ENCODE measurements at places on chromosomes 12 and 14. TPM values are rescaled to one million over a fixed set of nuclear protein-coding genes. Genes with fewer than 3 reads are reported as not detected.

GRCh38 chr12:2004113-2004929 is at the start of gene DCP1B:
TSS of gene DCP1B (minus strand) at chr12:2004457. CDS start at chr12:2004431, 26 bp downstream.
- peak within 1 kb of the TSS; percentile 98 for H3K4me3 ChIP-seq
- H3K27me3 ChIP-seq, result no peaks in the 10 kb centered on the region
- DNase-seq, result peak; percentile 98
- H3K4me1 ChIP-seq, result no peaks in the 10 kb centered on the region
- no peaks in the 10 kb centered on the region for H3K36me3 ChIP-seq
- peak within 1 kb of the TSS; percentile 97 for H3K27ac ChIP-seq

The KCNH3 gene
- 0.43 TPM for total RNA-seq

GRCh38 chr14:91177073-91178034 is 63.5 kb downstream of the DGLUCY start:
- DNase-seq, result peak; percentile 46
- H3K36me3 ChIP-seq, result no peaks in the 10 kb centered on the region
- H3K27me3 ChIP-seq, result no peaks in the 10 kb centered on the region
- H3K4me3 ChIP-seq, result no peak overlapping the region
- H3K4me1 ChIP-seq, result no peaks in the 10 kb centered on the region

The MMP17 gene
- total RNA-seq, result 0.26 TPM

- no peak for DNase-seq
- H3K36me3 ChIP-seq, result no peaks in the 10 kb centered on the region
- H3K27me3 ChIP-seq, result no peaks in the 10 kb centered on the region
Observed at GRCh38 chr12:1104088-1104800, 113.2 kb downstream of the ERC1 start.

The IL31 gene
- total RNA-seq, result not detected

GRCh38 chr14:102295270-102295669 is 9.7 kb downstream of the MOK start:
- H3K4me3 ChIP-seq, result no peak overlapping the region
- H3K27ac ChIP-seq, result no peak overlapping the region
- no peaks in the 10 kb centered on the region for H3K4me1 ChIP-seq
- DNase-seq, result no peak

GRCh38 chr14:22772725-22773124 is 6.2 kb downstream of the OXA1L start:
- H3K4me3 ChIP-seq, result no peak overlapping the region
- H3K36me3 ChIP-seq, result no peaks in the 10 kb centered on the region
- H3K27me3 ChIP-seq, result no peaks in the 10 kb centered on the region
- no peak overlapping the region for H3K27ac ChIP-seq

Measured in uterus (tissue), 4 donors.